ENCODE measurements at places on chromosomes 1 and 21.
A peak's percentile ranks its signal among the peaks of the same experiment; 100 is the strongest.

- DNase-seq: no peak
These were observed 31.5 kb upstream of the RNF187 start for GRCh38 chr1:228455715-228456114.

GRCh38 chr1:235277709-235278108 lies 50.3 kb downstream of the ARID4B start:
- DNase-seq: no peak

GRCh38 chr1:33055210-33056008 lies 18.7 kb upstream of the AK2 start:
- peak; percentile 65 for DNase-seq

DNA sequence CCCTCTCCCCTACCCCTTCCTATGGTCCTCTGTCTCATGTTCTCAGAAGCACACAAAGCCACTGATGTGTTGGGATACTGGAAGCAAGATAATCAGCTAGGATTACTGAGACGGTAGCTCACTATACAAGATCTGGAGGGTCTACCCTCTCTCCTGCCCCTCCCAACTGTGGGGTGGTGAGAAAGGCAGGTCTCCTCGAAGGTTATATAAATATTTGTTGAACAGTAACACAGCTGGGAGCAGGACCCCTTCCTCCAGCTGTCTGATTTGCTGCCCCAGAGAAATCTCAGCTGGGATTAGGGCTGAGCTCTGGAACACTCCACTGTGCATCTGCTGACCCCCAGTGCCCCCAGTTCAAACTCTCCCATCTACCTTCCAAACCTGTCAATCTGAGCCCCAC lies 94.2 kb upstream of the IPO9 start:
- no peak for DNase-seq

- no peak for DNase-seq
These were observed 105.5 kb downstream of the MACF1 start for GRCh38 chr1:39310015-39310414.

DNA sequence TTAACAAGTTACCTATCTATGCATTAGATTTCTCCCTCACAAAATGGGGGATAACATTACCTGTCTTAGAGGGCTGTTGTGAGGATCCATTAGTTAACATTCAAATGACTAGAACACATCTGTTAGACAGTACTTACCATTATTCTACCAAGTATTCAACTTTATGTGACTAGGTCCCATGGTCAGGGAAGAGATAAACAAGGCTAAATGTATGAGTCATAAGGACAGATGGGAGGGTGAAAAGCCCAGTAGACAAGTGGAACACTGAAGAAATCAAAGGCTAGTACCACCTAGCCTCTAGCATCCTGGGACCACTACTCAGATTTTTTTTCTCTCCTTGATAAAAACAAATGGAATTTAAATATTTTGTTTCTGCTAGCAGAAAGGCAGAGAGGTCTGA lies 9.0 kb upstream of the VHLL start:
- DNase-seq: no peak

DNA sequence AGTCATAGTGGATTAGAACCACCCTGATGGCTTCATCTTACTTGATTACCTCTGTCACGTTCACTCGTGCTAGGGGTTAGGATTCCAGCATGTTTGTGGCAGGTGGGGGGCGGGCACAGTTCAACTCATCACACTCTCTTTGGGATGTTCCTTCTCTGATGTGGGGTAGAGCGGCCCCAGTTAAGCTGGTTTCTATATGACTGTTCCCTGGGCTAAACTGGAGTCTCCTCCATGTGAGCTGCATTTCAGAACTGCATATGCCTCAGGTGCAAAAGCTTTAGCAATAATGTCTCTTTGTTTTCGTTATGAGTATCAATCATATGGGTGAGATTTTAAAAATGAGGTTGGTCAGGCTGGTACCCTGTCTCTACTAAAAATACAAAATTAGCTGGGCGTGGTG lies 393.2 kb downstream of the RPS6KC1 start:
- DNase-seq: no peak

DNA sequence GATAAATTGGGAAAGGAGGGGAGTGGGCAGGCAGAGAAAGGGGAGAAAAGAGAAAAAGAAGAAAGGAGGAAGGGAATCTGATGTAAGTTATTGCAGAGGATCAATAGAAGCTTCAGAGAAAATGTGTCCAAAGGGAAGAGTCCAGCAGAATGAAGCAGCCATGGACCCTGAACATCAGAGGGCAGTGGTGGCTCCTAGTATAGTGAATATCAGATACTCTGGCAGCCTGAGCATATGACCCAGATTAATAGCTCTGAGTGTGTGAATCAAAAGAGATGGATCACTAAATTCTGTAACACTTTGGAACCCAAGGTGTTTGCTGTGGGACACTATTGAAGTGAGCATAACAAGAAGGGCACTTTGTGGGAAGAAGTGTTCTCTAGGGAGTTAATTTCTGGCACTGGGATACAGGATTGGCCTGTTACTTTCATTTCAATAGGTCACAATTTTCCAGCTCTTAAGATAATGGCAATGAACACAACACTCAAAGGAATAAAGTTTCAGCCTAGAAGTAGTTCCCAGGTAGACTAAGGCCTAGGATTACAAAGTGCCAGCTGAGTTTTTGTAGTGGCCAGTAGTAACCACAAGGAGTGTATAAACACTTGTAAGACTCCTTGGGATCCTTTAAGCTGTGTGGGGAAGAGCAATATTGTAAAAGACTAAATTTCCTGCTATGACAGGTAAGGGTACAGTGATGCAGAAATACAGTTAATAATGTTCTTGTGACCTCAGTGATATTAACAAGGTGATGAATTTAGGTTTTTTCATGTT lies 164.5 kb upstream of the BEND5 start:
- DNase-seq: no peak

- no peak for DNase-seq
These were observed 125.7 kb upstream of the L1TD1 start for GRCh38 chr1:62068978-62069377.

GRCh38 chr1:1274299-1274930 lies 761 bp upstream of the UBE2J2 start:
- no peak for DNase-seq

GRCh38 chr1:172467446-172467845 lies 23.6 kb upstream of the PIGC start:
- no peak for DNase-seq

DNA sequence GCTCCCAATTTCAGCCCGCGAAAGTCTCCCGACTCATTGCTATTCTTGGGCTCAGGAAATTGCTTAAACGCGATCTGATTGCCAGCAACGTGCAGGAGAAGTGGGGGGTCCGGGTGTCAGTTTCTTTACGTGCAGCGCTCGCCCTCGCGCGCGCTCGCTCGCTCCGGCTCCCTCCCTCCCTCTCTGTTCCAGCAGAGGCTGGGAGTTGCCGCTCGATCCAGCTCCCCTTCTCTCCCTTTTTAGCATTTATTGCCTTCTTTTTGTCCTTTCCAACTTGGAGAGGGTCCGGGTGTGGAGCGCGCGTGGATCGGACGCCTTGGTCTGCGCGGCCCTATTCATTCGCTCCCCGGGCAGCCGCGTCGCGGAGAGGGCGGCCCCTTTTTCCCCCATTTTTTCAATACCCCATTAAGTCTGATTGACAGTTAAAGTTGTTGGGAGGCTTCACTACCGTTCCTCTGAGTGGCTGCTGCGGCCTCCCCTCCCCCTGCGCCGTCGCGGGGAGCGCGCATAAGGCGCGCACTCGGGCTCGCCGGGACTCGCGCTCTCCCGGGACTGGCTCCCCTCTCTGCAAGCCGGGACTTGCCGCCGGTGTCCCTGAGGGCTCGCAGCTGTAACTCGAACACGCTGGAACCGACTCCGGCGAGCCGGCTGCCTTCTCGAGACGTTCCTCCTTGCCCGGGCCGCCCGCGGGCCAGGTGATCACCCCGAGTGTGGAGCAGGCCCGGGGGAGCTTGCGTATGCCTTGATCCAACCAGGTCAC lies at the start of gene DHRS3:
Gene DHRS3 (minus strand): TSS at position 310 of the 760 bp plus-strand sequence. CDS start 862 bp downstream, outside the sequence.
- peak; percentile 49 for DNase-seq

- no peak for DNase-seq
These were observed 20.9 kb downstream of the TCHHL1 start for GRCh38 chr1:152067929-152068328.

DNA sequence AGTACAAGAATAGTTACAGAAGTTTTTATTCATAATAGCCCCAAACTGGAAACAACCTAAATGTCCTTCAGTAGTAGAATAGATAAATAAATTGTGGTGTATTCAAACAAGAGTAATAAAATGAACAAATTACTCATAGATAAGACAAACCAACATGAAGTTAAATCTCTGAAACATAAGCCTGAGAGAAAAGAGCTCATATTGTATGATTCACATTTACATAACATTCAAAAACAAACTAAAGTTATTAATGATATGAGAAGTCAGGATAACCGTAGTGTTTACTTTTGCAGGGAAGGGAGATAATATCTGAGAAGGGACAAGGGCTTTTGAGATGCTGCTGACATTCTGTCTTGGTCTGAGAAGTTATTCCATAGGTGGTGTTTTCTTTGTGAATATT lies 13.5 kb downstream of the STPG1 start:
- DNase-seq: no peak

DNA sequence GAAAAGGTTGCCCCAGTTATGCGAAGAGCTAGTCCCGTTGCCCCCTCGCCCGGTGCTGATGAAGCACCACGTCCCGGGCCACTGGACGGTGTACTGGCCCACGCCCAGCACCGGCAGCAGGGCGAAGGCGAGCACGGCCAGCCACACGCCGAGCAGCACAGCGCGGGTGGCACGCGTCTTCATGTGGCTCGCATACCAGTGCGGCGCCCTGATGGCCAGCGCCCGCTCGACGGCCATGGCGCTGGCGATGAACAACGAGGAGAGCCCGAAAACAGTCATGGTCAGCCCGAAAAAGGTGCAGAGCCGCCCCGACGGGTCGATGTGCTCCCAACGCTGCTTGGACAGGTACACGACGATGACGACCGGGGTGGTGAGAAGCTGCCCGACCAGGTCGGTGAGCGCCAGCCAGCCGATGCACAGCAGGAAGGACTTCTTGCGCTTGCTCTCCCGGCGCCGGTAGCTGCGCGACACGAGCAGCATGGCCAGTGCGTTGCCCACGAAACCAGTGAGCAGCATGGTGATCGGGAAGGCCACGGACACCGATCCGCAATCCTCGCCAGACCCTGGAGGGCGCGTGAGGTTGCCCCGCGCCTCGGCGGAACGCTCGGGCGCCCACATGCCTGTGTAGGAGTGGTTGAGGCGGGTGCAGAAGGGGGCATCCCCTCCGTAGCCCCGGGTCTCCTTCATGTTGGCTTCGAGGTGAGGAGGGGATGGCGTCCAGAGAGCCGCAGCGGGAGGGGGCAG lies 553 bp downstream of the PTGER3 start:
- peak; percentile 14 for DNase-seq
